ENCODE measurements at places on chromosomes 16 and 17. TPM values are rescaled to one million over a fixed set of nuclear protein-coding genes. Genes with fewer than 3 reads are reported as not detected.

HBA1 gene
- 2.3 TPM for total RNA-seq

CETP gene
- not detected for total RNA-seq

ZNF19 gene
- 2.1 TPM for total RNA-seq

SLC7A5 gene
- 943 TPM for total RNA-seq

HLF gene
- 0.22 TPM for total RNA-seq

CTRB2 gene
- not detected for total RNA-seq

Measured in A549 treated with ZK216348 at 1 μM for 4 hours (cell line).